Fibroblast of skin of left biceps (primary cell): ENCODE measurements at places on chromosomes 13 and 19.

GRCh38 chr13:22061806-22062391 is 391.0 kb downstream of the FGF9 start:
- no peak for DNase-seq

GRCh38 chr19:14575428-14575980 is 3.6 kb upstream of the NDUFB7 start:
- DNase-seq, result no peak

DNA sequence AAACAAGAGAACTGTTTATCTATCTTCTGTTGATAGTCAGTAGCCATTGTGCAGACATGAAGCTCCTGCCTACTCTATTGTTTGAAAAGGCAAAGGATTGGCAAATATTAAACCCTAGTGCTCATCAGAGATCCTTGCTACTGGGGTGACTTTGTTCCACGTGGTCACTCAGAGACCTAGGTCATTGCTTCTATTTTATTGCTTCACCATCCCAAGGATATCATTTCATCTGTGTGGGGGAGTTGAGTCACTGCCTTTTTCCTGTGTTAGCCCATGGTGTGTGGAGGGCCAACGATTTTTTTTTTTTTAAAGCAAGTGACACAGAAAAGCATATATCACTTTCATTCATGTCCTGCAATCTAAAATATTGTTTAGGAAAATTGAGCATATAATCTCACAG is 254.1 kb upstream of the RXFP2 start:
- DNase-seq, result no peak

GRCh38 chr13:29452773-29453616 is 142.5 kb downstream of the SLC7A1 start:
- DNase-seq, result no peak

DNA sequence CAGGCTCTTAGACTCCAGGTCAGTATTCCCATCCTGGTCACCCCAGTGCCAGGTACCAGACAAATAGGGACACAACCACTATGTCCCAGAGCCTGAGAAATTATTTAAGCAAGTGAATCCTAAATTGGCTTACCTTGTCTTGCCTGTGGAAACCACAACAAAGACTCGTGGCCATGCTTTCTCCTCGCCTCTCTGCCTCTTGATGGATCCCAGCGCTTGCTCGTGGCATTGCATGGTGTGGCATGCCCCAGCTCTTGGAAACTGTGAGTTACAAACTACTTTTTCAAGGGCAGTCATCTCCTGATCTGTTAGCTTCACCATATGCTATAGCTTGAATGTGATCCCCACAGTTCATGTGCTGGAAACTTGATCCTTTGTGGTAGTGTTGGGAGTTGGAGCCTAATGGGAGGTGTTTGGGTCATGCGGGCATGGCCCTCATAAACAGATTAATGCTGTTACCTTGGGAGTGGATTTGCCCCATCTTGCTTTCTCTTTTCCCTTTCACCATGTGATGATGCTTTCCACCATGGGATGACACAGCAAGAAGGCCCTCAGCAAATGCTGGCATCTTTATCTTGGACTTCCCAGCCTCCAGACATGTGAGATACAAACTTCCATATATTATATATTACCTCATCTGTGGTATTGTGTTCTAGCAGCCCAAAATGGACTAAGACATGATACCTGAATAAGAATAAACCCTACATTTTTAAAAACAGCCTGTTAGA is 31.2 kb downstream of the SPRYD7 start:
- no peak for DNase-seq

- no peak for DNase-seq
Observed at GRCh38 chr19:19111967-19112580, 26.2 kb downstream of the TMEM161A start.

DNA sequence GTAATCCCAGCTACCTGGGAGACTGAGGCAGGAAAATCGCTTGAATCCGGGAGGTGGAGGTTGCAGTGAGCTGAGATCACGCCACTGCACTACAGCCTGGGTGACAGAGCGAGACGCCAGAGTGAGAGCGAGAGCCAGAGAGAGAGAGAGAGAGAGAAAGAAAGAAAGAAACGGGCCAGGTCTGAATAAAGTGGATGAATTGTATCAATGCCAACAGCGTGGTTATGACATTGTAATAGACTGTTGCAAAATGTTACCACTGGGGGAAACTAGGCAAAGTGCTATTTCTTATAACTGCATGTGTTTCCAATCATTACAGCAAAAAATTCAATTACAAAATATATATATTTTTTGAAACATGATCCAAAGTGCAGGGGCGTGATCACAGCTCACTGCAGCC is 11.8 kb upstream of the BTBD2 start:
- DNase-seq, result peak; percentile 77

- DNase-seq, result no peak
Observed at GRCh38 chr19:32457571-32458158, 52.1 kb downstream of the DPY19L3 start.

GRCh38 chr13:49679246-49679645 is 12.0 kb downstream of the EBPL start:
- no peak for DNase-seq

GRCh38 chr13:39688699-39689405 is 33.4 kb downstream of the COG6 start:
- DNase-seq, result no peak

- no peak for DNase-seq
Observed at GRCh38 chr13:71454509-71454908, 412.5 kb downstream of the DACH1 start.

- peak; percentile 15 for DNase-seq
Observed at GRCh38 chr19:30719189-30719998, 347.2 kb downstream of the ZNF536 start.

- no peak for DNase-seq
Observed at GRCh38 chr13:27236478-27236877, 14.9 kb upstream of the RPL21 start.

DNA sequence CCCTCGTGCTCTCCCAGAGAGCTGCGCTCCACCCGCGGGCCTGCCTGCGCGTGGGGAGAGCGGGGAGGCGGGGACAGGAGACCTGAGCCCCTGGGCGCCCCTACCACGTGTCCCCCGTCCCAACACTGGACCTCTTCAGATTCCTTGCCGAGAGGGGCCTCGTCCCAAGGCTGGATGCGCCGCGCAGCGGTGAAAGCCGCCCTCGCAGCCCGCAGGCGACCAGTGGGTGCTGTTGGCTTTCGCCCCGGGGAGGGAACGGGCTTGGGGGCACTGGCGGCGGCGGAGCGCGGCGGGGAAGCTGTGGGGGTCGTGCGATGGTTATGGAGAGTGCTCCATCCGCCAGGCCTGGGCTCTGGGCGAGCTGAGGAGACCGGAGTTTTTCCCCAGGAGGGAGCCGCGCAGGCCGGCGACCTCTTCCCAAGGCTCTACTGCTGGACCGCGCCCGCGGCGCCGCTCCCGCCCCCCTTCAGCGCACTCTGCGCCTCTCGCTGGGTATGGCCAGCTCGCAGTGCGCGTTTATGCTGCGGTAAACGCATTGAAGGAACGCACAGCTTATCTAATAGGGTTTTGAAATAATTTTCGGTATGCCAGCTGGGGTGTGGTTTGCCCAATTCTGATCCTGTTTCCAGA is 17.2 kb upstream of the RNF17 start:
- DNase-seq, result no peak

- no peak for DNase-seq
Observed at GRCh38 chr13:39684531-39685137, 29.2 kb downstream of the COG6 start.

DNA sequence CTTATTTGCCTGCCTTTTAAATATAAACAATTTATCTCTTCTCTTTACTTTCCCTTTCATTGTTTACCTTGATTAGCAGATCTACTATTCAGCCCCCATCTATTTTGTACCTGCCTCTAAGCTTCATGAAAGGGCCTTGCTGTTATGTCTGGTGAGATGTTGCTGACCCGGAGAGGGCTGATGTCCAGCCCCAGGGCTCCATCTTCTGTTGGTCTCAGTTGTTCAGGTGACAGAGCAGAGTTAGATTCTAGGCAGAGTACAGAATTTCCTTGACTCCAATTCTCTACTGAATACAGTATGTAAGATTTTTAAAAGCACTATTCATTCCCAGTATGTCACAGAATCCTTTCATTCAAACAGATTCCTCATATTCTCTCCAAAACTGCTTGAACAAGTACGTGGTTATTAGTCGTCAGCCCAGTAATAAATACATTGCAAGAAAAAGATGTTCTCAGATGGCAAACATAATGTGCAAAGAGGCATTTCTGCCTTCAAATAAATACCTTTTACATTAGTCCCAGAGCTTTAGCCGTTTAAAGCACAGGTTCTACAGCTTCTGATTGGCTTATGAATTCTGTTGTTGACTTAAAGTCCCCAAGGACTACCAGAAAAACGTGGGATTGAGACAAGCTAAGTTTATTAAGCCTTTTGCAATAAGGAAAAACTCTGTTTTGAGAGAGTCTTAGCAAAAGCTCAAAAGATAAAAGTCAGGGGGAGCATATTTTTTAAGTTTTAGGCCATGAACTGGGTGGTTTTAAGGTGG is 159.1 kb downstream of the GPC5 start:
- peak; percentile 17 for DNase-seq

GRCh38 chr13:81682081-81682630 is 1341.2 kb upstream of the SPRY2 start:
- no peak for DNase-seq

GRCh38 chr19:41144403-41144802 is 30.2 kb downstream of the CYP2F1 start:
- peak; percentile 31 for DNase-seq

GRCh38 chr13:109667807-109668291 is 118.5 kb downstream of the IRS2 start:
- DNase-seq, result no peak

- no peak for DNase-seq
Observed at GRCh38 chr19:7899751-7900378, 3.8 kb upstream of the MAP2K7 start.

DNA sequence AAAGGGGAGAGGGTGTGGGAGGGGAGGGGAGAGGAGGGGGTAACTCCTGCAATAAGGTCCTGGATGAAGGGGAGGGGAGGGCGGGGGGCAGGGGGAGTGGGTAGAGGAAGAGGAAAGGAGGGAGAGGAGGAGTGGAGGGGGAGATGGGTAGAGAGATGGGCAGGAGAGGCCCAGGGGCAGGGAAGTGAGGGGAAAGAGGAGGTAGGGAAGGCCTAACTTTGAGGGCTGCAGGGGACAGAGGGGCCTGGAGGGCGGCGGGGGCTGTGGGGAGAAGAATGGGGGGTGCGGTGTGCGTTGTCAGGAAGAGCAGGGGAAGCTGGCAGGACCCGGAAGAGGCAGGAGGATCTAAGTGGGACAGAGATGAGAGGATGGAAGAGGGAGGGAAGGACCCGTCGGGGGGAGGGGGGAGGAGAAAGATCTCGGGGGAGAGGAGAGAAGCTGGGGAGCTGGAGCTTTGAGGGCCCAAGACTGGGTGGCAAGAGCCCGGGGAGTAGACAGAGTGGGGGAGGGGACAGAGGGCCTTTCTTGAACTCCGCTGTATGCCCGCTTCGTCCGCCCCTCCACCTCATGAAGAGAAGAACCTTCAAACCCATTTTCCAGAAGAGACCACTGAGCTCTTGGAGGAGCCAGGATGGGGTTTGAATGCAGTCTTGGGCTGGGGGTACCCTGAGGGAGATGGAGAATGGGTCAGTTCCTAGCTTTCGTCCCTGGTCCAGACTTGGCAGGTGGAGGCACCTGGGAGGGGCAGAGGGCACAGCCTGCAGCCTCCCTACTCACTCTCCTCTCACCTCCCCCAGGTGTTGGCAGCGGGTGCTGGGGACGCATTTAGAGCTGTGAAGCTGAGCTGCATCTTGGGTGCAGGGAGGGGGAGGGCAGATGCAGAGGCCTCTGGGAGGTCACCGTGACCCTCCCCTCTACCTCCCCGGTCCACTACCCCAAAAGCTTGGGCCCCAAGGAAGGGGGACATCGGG is 778 bp upstream of the LRRC4B start:
- DNase-seq, result no peak

GRCh38 chr13:24087605-24088225 is 72.8 kb upstream of the SPATA13 start:
- DNase-seq, result no peak

DNA sequence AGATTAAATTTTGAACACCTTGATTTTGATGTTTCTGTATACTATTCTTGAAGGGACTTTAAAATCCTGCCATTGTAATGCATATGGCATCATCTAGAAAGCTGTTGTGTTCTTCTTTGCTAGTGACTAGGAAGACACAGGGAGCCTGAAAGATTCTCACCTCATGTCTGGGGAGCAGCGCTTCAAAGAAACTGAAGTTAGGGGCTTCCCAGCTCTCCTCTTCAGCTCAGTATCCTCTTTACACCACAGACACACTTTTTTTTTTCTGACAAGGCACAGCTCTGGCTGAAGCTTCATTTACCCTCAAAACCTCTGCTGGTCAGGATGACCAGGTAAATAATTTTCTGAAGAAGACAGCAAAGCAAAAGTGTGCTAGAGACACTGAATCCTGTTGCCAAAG is 255.6 kb downstream of the ITGBL1 start:
- DNase-seq, result no peak

DNA sequence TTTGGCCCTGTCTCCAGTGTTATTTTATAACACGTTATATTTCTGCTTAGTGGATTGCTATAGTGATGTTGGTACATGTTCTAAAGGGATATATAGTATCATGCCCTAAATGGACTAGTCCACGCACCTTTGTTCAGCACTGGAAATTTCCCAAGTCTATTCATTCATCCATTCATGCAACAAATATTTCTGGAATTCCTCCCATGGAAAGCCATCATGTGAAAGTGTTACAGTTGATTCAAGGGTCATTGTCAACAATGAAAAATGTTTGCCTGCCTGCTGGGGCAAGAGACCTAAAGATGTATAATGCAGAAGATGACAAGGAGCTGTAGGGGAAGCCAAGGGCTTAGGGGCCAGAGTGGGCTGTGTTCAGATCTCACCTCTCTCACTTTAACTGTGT is 10.8 kb upstream of the HSPH1 start:
- peak; percentile 67 for DNase-seq

- DNase-seq, result no peak
Observed at GRCh38 chr19:47421844-47422395, 2.6 kb upstream of the MEIS3 start.

GRCh38 chr19:14072535-14073260 is at the start of gene MISP3:
MISP3 (plus strand) TSS chr19:14072786; CDS start chr19:14073310, 524 bp downstream.
- DNase-seq, result no peak

DNA sequence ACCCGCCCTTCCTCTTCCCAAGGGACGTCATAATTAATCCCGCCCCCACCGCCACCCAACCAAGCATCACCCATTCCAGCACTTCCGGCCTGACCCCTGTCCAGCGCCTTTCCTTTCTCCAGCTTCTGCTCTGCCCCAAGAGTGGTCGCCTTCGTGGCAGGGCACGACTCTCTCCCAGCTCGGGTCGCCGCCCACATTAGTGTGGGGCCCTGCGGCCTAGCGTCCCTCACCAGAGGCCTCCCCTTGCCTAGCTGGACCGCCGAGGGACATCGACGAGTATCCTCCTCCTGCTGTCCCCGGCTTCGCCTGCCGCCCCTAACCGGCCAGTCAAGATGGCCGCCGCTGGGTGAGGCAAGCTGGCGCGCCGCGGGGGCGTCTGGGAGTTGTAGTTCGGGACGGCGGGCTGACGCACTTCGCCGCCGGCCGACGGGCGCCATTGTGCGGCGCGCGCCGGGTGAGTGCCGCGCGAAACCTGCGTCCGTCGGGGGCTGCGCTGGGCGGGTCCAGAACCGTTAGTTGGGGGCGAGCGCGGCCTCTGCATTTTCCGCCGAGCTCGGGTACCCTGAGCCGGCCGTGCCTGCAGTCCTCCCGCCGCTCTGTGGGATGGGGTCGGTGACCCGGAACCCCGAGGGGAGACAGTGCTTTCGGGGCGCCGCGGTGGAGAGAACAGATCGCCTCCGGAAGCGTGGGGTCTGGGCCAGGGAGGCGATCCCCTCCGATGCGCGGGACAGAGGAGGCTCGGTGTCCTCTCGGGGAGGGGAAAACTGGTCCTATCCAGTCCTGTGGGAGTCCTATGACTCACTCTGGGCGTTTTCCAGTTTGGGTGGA is at the start of gene ZNF274:
Gene ZNF274 (plus strand): TSS at position 73 of the 828 bp plus-strand sequence. CDS start 905 bp downstream, outside the sequence.
- peak; percentile 75 for DNase-seq

GRCh38 chr19:30784850-30785457 is 412.8 kb downstream of the ZNF536 start:
- no peak for DNase-seq
